ENCODE measurements at places on chromosomes 4 and X.
A peak's percentile ranks its signal among the peaks of the same experiment; 100 is the strongest.

DNA sequence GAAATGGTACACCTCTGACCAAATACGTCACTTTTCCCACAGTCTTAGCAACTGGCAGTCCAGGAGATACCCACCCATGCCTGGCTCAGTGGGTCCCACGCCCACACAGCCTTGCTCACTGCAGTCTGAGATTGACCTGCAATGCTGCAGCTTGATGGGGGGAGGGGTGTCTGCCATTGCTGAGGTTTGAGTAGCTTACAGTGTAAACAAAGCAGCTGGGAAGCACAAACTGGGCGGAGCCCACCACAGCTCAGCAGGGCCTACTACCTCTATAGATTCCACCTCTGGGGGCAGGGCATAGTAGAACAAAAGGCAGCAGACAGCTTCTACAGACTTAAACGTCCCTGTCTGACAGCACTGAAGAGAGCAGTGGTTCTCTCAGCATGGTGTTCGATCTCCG is 52.7 kb downstream of the AMER1 start:
- DNase-seq = no peak

DNA sequence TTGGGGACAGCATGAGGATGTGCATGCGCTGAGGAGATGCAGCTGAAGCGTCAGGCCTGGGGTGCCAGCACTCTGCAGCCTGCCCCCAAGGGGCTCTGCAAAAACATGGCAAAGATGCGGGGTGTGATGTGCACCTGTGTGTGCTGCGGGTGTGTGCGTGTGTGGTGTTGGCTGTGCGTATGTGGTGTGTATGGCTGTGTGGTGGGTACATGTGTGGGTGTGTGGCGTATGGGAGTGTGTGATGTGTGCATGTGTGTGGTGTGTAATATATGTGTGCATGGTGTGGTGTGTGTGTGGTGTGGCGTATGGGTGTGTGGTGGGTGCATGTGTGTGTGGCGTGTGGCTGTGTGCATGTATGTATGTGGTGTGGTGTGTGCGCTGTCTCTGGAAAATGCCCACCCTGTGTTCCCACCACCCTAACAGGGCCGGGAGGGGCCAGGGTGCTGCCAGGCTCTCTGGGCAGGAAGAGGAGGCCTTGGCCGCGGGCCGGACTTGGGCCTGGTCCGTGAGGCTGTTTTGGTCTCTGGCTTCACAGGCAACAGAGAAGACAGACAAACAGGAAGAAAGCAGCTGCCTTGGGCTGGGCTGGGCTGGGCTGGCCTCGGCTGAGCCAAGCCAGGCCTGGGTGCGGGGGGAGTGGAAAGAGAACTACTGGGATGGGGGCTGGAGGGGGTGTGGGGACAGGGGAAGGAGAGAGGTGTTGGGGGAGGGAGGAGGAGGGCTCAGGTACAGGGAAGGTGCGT is 1.1 kb upstream of the AVPR2 start:
- peak; percentile 33 for DNase-seq

GRCh38 chr4:137129441-137129840 is 402.9 kb downstream of the PCDH18 start:
- no peak for DNase-seq

- peak; percentile 75 for DNase-seq
Observed at GRCh38 chrX:155819966-155820491, 61.1 kb upstream of the VAMP7 start.

GRCh38 chr4:171812665-171813525 is at the start of gene GALNTL6:
Gene GALNTL6, plus strand, starts transcription at chr4:171813404.
- DNase-seq = peak; percentile 33

DNA sequence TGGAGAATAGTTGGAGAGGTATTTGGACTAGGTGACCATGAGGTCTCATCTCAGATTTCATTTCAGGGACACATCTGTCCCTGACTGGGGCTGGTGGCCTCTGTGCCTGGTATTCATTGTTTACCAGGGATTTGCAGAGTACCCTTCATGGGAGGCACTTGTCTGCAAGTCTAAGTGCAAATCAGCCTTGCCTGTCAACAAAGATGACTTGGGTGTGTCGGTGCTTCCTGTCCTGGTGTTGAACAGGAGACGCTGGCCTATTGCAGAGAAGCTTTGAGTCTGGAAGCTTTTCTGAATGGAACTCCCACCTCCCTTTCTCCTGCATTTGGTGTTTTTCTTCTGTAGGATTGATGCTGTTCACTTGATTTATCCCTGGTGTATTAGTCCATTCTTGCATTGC is 104.1 kb downstream of the TNIP2 start:
- DNase-seq = no peak

GRCh38 chr4:137749466-137749865 is 217.2 kb upstream of the PCDH18 start:
- DNase-seq = no peak

- no peak for DNase-seq
Observed at GRCh38 chrX:34546366-34546765, 110.7 kb downstream of the TMEM47 start.

Measured in RPMI8226 (cell line).